Keratinocyte (primary cell): ENCODE measurements at places on chromosomes 1 and 21. TPM values are rescaled to one million over a fixed set of nuclear protein-coding genes. Genes with fewer than 3 reads are reported as not detected.

DNA sequence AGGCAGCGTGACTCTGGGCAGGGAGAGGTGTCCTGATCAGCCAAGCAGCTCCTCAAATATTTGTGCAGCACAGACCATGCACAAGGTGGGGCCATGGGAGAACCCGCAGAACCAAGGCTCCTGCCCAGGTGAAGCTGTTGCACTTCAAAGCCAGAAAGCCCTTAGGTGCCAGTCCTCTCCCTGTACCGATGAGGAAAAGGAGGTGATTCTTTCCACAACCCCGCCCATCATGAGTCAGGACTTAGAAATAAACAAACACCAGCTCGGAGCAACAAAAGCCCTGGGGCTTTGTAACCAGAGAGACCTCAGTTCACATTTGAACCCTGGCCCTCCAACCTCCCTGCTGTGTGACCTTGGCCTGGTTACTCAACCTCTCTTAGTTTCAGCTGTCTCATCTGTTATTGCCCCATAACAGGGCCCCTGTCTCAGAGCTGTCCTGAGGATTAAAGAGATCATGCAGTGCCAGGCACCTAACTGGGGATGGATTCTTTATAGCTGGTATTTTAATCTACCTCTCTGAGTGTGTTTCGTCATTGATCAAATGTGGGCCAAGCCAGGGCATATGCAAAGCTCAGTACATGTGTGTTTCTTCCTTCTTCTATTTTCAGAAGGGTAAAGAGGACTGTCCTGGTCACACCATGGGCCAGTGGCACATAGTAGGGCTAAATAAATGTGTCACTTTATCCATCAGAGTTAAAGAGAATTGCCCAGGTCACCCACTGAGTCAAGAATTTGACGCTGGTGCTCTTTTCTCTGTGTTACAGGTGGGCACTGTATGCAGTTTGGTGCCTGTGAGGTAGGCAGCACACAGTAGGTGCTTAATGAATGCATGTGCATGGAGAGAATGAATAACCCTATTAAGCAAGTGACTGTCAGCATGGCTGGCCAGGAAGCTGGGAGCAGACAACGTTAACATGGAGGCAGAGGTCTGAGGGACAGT lies 1.4 kb downstream of the LDLRAD1 start:
- peak; percentile 65 for DNase-seq
- peaks cover 12% of the 10 kb centered on the region for H3K4me1 ChIP-seq
- no peak overlapping the region for H3K4me3 ChIP-seq
- no peaks in the 10 kb centered on the region for H3K36me3 ChIP-seq

The CSMD2 gene
- 1.2 to 3.0 TPM (median 2.0 TPM) in 3 replicates for polyA plus RNA-seq

The NAV1 gene
- 8.1 to 32.7 TPM (median 13.2 TPM) in 3 replicates for polyA plus RNA-seq

The KIF21B gene
- polyA plus RNA-seq, result 0.17 to 0.20 TPM (median 0.17 TPM) in 3 replicates

DNA sequence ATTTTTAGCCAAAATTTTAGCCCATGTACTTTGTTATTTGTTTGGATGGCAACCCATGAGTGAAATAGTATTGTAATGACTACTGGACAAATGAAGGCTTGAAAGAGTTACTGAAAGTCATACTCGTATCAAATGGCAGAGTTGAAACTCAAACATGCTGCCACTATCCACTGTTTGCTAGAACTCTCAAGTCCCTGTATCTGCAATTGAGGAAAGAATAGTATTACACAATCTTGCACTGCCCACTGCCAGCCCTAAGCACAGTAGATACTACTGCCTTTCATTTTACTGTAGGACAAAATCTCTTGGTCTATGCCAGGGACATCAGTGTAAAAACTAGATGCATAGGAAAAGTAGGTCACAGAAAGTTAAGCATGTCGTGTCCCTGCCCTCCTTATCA lies 581.1 kb upstream of the PLXNA2 start:
- no peak overlapping the region for H3K4me3 ChIP-seq
- DNase-seq, result no peak
- no peaks in the 10 kb centered on the region for H3K27me3 ChIP-seq
- H3K36me3 ChIP-seq, result no peaks in the 10 kb centered on the region

DNA sequence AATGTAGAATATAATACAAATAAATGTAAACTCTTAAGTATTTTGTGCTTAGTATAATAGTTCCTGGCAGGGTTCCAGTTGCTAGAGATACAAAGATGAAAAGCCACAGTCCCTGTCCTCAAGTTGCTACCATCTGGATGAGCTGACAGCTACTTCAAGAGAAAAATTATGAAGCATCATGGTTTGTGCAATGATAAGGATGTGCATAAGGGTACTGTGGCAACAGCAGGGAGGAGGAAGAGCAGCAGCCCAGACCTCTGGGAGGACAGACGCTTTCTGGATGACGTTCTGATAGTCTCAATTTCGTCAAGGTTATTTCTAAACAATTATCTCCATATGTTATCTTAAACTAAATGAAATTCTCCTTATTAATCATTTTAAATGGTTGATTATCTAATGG lies 198.9 kb downstream of the NTNG1 start:
- no peak overlapping the region for H3K27ac ChIP-seq
- no peaks in the 10 kb centered on the region for H3K36me3 ChIP-seq
- no peak for DNase-seq
- H3K4me3 ChIP-seq, result no peak overlapping the region

The PACC1 gene
- polyA plus RNA-seq, result 11.5 to 16.5 TPM (median 12.7 TPM) in 3 replicates

DNA sequence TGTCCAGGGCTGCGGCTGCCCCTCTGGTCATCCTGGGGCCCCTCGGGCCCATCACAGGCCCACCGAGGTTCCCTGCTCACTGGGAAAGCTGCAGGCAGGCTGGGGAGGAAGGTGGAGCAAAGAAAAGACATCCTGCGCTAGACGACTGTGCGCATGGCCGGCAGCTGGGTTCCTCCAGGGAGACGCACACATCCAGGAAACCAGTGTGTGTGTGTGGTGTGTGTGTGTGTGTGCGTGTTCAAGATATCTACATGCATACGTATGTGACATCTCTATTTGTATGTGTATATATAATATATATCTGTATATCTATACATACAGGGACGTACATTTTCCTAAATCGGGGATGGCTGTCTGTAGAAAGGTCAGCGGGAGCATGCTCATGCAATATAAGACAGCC lies 63.7 kb downstream of the ACOT7 start:
- H3K27ac ChIP-seq, result no peak overlapping the region
- no peak for DNase-seq
- peaks cover 43% of the 10 kb centered on the region for H3K36me3 ChIP-seq
- H3K27me3 ChIP-seq, result no peaks in the 10 kb centered on the region

GRCh38 chr1:204383163-204383904 lies 23.6 kb upstream of the PLEKHA6 start:
- H3K36me3 ChIP-seq, result no peaks in the 10 kb centered on the region
- H3K27ac ChIP-seq, result no peak overlapping the region
- peaks cover 16% of the 10 kb centered on the region for H3K4me1 ChIP-seq
- no peak for DNase-seq
- no peaks in the 10 kb centered on the region for H3K27me3 ChIP-seq
- H3K4me3 ChIP-seq, result no peak overlapping the region

- DNase-seq, result no peak
- no peaks in the 10 kb centered on the region for H3K36me3 ChIP-seq
- H3K4me1 ChIP-seq, result peaks cover 13% of the 10 kb centered on the region
- H3K27ac ChIP-seq, result no peak overlapping the region
- H3K27me3 ChIP-seq, result no peaks in the 10 kb centered on the region
- H3K4me3 ChIP-seq, result no peak overlapping the region
Measured at GRCh38 chr21:15309022-15309590, 244.3 kb upstream of the NRIP1 start.

The OR6K2 gene
- not detected in 3 replicates for polyA plus RNA-seq

The CDK11A gene
- polyA plus RNA-seq, result 3.5 to 5.3 TPM (median 3.9 TPM) in 3 replicates

GRCh38 chr1:46191033-46191701 lies 7.1 kb downstream of the POMGNT1 start:
- no peaks in the 10 kb centered on the region for H3K27me3 ChIP-seq
- H3K36me3 ChIP-seq, result peaks cover 40% of the 10 kb centered on the region
- H3K4me1 ChIP-seq, result peaks cover 25% of the 10 kb centered on the region
- no peak overlapping the region for H3K27ac ChIP-seq
- DNase-seq, result no peak
